KG1 (cell line): ENCODE measurements at places on chromosomes 12 and 14.

DNA sequence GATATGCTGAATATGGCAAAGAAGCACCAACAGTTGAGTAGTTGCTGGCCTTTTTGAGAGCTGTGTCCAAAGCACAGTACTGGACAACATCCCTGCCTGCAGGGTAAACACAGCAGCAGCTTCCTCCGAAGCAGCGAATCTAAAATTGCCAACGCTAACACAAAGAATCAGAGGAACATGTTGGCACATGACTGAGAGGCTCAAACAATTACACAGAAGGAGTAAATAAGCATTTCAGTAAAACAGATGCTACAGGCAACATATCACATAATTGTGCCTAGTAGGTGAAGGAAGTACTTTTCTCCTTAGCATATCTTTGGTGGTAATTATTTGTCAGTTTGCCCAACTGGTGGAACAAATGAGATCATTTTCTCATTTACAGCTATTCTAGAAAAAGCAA lies 52.1 kb downstream of the KICS2 start:
- no peak for DNase-seq

DNA sequence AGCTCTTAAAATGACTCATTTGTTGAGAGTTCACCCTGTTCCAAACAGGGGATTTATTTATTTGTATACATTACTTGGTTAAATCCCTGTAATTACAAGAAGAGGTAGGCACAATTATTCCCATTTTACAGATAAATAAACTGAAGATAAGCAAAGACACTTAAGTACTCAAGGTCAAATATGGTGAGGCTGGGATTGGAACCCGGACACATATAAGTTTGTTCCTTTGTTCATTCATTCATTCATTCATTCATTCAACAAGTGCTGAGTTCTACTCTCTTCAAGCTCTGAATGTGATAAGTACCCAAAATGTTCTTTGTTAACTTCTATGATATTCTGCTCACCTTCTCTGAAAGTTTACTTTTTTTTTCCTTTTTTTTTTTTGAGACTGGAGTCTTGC lies 2.4 kb upstream of the TRIM9 start:
- no peak for DNase-seq

DNA sequence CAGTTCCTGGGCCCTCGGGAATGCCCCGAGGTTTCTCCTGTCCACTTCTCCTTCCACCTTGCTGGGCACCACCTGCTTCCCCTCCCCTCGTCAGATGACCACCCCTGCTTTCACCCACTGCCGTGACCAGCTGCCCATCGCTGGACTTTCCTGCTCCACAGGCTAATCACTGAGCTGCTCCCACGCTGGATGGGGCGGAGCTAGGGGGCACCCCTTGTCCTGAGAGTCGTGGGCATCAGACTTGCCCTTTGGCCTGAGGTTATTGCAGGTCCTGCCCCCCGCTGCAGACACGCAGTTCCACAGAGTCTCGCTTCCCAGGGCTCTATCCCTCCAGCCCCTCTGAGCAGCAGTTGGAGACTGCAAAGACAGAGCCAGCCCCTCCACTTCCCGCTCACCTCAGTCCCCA lies 427 bp downstream of the SLC6A12 start:
- no peak for DNase-seq

DNA sequence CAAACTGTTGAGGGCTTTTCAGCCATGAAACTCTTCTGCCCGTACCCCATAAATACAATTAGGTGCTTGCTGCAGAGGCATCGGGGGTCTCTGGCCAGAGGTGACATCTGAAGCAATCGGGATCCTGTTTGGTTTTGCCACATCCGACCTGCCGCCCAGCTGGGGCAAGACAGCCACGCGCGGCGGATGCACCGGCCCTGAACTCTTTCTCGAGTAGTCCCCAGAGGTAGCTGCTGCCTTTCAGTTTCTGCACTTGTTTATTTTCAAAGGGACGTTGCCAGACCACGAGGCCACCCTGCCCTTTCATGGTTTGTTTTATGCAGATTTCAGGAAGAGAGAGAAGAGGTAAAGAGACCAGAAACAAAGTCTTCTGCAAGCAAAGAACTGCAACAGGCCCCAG lies 10.6 kb upstream of the MLXIP start:
- no peak for DNase-seq

GRCh38 chr12:102950107-102950949 lies 7.1 kb upstream of the ASCL1 start:
- no peak for DNase-seq

DNA sequence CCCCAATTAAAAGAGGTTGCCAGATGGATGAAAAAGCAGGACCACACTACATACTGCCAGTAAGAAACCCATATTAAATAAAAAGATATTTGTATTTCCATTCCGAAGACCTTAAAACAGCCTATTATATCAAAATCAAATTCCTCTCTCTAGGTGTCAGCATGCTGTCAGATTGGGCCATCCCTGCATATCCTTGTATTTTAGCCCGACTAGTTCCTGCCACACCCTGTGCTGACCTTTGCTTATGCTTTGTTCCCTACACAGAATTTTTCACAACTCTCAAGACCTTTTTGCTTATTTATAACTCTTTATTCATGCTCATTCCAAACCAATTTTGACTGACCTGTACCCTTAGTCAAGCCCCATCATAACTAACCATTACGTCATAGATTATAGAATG lies 12.8 kb downstream of the GSKIP start:
- DNase-seq: no peak

GRCh38 chr12:89363084-89363483 lies 10.8 kb upstream of the DUSP6 start:
- DNase-seq: no peak

DNA sequence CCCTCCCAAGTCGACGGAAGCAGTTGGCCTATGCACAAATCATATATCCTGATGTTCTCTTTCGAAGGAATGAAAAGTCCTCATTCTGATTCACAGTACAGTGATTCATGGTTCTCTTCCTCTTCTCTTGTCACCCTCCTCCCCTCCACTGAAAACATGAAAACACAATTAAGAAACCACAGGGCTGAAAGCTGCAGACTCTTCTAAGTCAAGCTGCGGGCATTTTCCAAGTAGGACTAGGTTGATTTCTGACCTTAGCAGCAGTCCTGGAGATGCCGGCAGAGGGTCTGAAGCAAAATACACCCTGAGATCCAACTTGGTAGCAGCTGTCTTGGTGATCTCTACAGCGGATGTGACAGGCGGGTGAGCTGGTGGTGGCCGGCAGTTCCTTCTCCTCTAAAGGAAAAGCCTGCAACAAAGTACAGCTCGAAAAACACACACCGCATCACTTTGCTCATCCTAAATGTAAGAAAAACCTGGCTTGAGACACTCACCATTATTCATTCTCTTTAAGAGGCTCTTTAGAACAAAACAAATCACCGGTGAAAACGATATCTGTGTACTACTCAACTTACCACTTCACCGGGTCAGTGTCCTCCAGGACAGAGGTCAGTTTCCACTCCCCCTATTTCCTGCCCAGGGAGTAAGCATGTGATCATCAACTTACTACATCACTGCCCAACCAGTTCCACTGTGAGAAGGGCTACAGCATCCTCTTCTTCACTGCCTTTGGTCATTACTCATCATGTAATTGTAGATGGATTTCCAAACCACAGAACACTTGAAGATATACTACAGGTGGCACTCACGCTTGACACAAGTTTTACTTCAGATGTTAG lies 6.0 kb downstream of the TMCC3 start:
- DNase-seq: peak; percentile 43

- no peak for DNase-seq
These were observed 13.9 kb downstream of the JDP2 start for GRCh38 chr14:75441728-75442127.

DNA sequence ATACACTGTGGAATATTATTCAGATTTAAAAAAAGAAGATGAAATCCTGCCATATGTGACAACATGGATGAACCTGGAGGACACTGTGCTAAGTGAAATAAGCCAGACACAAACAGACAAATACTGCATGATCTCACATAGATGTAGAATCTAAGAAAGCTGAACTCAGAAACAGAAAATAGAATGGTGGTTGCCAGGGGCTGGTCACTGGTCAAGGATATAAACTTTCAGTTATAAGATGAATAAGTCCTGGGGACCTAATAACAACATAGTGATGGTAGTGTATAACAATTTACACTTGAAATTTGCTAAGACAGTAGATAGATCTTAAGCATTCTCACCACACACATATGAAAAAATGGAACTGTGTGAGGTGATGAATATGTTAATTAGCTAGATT lies 161.3 kb upstream of the TMCC3 start:
- DNase-seq: no peak

GRCh38 chr12:89672589-89672979 lies 36.1 kb downstream of the ATP2B1 start:
- DNase-seq: no peak

- DNase-seq: no peak
These were observed 7.6 kb upstream of the STAT6 start for GRCh38 chr12:57118711-57119271.

GRCh38 chr12:49131051-49131893 lies at the start of gene TUBA1B:
Gene TUBA1B (minus strand): TSS chr12:49131395. CDS start chr12:49131300, 95 bp downstream.
- DNase-seq: peak; percentile 84

GRCh38 chr12:115632308-115632707 lies 645.2 kb downstream of the MED13L start:
- no peak for DNase-seq

GRCh38 chr12:124754949-124755800 lies 108.5 kb downstream of the SCARB1 start:
- DNase-seq: peak; percentile 7

- no peak for DNase-seq
These were observed 126.9 kb upstream of the FGD4 start for GRCh38 chr12:32272465-32272864.
